ENCODE measurements at places on chromosomes 2 and 18. TPM values are rescaled to one million over a fixed set of nuclear protein-coding genes. Genes with fewer than 3 reads are reported as not detected.

Gene MLPH
- polyA plus RNA-seq, result 2.1 TPM

Gene MBD5
- 52.0 TPM for polyA plus RNA-seq

Gene ALPP
- polyA plus RNA-seq, result not detected

Gene PLEKHB2
- 74.8 TPM for polyA plus RNA-seq

Gene UPP2
- 7.2 TPM for polyA plus RNA-seq

Gene CDH2
- polyA plus RNA-seq, result 70.4 TPM

All from renal pelvis (tissue), 12 donors.